ENCODE measurements at places on chromosomes 1 and 21. TPM values are rescaled to one million over a fixed set of nuclear protein-coding genes. Genes with fewer than 3 reads are reported as not detected.

- no peak for DNase-seq
These were observed 77.4 kb upstream of the CAMK1G start for GRCh38 chr1:209506101-209506500.

POLR3GL gene
- 22.0 TPM for total RNA-seq

GRCh38 chr1:70140343-70140742 lies 65.0 kb downstream of the LRRC40 start:
- no peak for DNase-seq

GRCh38 chr1:194485432-194485831 lies 1299.0 kb upstream of the B3GALT2 start:
- no peak for DNase-seq

GRCh38 chr1:65002508-65003315 lies 36.4 kb upstream of the JAK1 start:
- DNase-seq = peak; percentile 84

INPP5B gene
- 41.8 TPM for total RNA-seq

IFI16 gene
- 56.5 TPM for total RNA-seq

DNA sequence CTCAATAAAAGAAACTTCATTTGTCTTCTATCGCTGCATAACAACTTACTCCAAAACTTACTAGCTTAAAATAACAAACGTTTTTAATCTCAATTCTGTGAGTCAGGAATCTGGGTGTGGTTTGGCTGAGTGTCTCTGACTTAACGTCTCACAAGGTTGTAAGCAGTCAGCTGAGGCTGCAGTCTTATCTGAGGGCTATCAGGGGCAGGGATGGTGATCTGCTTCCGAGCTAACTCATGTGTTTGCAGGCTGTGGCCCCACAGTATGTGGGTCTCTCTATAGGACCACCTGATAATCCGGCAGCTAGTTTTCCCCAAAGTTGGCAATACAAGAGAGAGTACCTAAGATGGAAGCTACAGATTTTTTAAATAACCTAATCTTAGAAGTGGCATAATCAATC lies 234.2 kb upstream of the FGGY start:
- DNase-seq = no peak

- DNase-seq = no peak
These were observed 32.7 kb downstream of the TUT4 start for GRCh38 chr1:52520148-52520547.

- DNase-seq = no peak
These were observed 12.1 kb upstream of the TAS1R2 start for GRCh38 chr1:18871401-18872070.

DNA sequence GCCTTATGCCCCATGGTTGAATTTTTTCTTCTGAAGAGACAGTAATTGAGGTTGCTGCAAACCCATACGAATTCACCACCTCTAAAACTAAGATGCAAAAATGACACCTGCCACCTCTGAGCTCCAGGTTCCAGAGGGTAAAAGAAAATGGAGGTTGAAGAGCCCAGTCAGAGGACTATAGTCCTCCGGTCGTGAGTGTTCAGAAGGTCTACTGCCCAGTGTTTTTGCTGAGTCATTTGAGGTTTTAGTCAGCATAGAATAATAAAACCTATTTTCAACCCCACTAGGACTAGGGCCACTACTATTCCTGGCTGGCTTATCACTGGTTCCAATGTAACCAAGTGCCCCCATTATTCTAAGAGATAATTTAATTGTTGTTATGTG lies 12.9 kb upstream of the SLAMF7 start:
- no peak for DNase-seq

DNA sequence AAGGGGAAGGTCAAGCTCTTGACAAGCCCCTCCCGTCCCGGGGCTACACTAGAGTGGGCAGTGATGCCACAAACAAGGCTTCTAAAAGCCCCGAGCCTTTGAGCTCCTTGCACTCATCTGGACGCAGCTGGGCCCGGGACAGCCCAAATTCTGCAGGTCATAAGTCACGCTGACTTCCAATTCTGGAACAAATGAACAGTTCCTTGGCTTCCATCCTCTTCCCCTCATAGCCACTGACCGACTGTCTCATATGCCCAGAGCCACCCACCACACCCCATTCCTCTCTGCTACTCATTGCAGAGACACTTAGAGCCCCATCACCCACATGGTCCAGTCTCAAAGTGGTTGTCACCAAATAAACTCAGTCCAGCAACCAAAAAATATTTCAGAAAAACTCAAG lies 32.8 kb upstream of the PRELP start:
- DNase-seq = no peak

DNA sequence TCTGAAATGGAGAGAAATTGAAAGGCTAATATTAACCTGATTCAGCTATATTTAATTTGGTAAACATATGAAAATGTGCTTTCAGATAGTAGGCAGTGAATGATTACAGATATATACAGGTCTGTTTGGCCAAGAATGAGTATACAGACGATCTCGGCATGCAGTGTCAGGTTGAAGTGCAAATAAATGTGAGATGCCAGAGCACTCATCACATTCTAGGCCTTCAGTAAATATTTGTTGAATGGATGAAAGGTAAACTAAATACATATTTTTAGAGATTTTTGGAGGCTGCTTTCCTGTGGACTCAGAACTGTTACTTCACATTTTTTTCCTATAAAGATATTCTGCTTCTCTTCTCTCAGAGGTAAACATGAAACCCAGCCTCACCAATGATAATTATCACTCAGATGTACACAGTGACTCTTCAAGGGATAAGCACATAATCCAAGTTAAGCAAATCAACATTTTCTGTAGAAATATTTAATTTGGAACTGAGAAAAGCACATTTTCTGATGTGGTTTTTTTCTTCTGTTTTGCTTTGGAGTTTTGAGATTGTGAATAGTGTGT lies 702.9 kb downstream of the BRINP3 start:
- DNase-seq = no peak

DNA sequence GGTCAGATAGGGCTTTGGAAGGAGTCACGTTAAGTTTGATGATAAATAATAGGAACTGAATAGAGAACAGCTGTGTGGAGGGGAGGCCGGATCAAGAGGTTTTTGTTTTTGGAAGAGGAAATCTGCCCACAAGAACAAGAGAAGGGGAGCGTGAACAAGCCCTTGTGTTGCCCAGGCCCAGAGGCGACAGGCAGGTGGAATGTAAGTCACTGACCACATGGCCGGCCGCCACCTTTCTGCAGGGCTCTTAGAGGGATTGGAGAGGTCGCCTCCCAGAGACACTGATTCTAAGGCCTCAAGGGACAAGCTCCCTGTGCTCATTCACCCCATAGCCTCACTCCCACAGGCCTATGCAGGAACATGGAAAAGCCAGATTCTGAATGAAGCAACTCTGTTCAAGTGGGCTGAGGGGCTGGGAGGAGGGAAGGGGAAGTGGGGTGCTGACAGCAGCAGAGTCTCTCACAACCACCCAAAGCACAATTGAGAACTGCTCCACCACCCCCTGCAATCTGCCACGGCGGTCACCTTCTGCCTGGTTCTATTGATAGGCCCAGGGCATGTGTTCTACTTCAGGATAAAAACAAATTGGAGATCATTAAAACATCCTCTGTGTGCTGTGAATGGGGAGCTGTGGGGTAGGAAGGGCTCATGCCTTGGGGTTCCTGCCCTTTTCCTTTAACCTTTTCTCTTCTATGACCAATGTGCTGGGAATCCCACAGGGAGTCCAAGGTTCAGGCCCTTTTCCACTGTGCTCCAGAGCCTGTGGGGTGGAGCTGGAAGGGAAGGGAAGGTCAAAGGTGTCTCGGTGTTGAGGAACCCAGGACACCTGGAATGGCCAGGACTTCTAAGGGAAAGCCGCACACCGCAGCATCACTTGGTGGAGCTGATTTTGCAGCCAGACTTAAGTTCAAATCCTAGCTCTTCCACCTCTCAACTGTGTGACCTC lies 63.3 kb upstream of the PARP1 start:
- no peak for DNase-seq

Data from upper lobe of left lung (tissue), 6 donors.